Calu3 (cell line): ENCODE measurements at places on chromosomes 1 and 21.

DNA sequence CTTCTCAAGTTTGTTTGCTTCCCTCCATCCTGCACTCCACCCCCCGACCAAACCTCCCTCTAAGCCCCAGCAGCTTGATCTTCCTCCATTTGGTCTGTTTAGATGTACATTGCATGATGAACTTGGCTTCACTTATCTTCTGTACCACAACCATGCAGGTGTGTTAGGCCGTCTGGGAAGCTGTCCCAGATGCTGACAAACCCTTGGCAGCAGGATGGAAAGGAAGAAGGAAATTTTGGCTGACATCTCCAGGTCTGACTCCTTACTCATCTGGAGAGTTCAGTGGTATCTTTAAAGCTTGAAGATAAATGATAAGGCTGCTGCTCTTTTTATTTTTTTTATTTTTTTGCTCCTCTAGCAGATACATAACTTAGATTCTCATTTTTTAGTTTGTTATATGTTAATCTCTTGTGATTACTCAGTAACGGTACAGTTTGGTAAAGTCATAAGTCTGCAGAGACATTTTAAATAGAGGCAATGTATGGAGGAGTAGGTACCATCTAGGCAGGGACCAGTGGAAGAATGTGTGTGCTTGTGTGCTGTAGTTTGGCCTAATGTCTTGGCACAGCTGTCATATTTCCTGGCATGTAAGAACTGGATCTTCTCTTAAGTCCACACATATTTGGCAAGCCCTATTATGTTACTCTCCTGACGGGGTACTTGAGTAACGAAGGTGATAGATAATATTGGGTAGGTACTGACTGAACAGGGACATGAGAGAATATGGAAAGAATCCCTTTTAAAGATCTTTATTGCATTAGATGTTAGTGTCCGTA, 79.7 kb downstream of the CACHD1 start:
- DNase-seq, result no peak

GRCh38 chr1:207946756-207947155, 35.8 kb upstream of the CD34 start:
- no peak for DNase-seq

- DNase-seq, result peak; percentile 14
These were observed 16.5 kb upstream of the ZMYM1 start for GRCh38 chr1:35062518-35063196.

DNA sequence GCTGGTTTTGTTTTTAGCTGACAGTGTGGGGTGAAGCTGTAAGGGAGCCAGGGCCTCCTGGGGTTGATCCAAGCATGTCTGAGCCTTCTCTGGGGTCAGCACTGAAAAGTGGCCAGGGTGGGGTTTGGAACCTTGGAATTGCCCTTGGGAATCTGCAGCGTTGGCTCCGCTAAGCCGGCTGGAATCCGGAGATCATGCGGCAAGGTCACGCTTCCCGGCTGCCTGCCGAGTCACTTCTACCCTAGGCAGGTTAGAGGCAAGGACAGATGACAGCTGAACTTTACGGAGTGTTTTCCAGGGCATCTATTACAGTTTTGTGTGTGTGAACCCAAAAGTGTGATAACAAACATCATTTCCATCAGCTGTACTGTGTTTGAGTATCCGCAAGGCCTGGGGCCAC, 17.1 kb downstream of the ABCG1 start:
- no peak for DNase-seq

DNA sequence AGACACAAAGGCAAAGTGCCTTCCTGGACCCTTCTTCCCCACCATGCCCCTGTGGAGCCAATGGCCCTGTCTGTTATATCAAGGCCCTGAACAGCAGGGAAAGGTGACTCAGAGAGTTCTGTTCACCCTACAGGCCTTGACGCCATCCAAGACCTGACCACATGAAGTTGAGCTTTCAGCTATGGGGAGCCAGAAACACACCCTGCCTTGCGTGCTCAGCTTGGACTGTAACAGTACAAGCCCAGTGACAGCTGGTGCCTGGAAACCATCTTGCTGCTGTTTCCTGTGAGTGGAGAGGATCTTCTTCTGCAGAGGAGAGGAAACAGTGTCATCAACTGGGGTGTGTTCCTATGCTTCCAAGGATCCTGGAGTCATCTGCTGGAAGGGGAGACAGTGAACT, 165.0 kb upstream of the IRF2BP2 start:
- DNase-seq, result no peak

- DNase-seq, result no peak
These were observed 150.2 kb downstream of the GRIK3 start for GRCh38 chr1:36884029-36884701.

- DNase-seq, result no peak
These were observed 3.8 kb upstream of the EDN2 start for GRCh38 chr1:41488040-41488951.

- DNase-seq, result no peak
These were observed 685 bp downstream of the CRTC2 start for GRCh38 chr1:153957744-153958110.

GRCh38 chr1:2561898-2562895, 6.0 kb downstream of the TNFRSF14 start:
- DNase-seq, result no peak

DNA sequence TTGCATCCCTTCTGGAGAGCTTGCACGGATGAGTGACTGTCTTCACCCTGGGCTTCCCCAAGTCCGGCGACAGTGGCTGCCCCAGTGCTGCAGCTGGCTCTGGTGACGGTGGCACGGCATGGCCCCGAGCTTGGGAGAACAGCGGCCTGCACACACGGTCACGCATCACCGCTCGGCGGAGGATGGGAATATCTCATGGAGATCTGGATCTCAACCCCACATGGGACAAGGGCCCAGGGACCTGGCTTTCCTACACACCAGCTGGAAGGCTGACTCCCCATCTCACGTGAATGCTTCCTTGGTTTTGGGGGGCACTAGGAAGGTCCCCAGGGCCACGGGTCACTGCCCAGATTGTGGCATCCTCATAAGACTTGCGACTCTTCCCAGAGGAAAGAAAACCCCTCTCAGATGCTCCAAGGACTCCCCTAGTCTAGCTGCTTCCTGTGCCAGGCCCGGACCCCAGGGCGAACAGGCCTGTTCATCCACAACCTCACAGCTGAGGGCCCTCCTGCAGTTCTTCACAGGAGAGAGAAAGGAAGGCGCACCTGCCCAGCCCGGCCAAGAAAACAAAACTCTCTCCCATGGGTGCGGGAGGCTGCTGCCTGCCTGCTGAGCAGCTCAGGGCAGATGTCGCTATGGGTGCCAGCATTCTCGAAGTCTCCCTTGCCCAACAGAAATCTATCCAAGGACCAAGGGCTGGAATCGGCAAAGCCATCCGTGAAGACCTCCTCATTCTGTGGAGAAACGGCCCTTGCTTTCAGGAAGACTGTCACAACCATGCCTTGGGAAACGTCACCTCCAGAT, 9.9 kb downstream of the CFAP410 start:
- no peak for DNase-seq

DNA sequence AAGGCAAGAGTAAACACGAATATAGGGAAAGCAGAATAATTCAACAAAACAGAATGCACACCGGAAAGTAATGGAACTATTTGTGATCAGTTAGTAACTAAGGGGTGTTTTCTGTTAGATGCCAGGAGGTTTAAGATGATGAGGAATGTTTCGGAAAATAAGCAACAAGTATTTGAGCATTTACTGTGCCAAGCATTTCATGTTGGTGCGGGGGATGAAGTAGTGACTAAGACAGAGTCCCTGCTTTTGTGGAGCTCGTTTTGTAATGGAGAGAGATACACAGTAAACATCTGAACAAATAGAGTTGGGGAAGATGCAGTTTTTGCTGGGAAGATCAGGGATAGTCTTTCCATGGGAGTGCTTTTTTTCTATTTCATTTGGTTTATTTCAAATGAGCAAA, 78.7 kb downstream of the DYRK1A start:
- no peak for DNase-seq

- no peak for DNase-seq
These were observed 43.2 kb downstream of the ZSCAN20 start for GRCh38 chr1:33515607-33516006.

DNA sequence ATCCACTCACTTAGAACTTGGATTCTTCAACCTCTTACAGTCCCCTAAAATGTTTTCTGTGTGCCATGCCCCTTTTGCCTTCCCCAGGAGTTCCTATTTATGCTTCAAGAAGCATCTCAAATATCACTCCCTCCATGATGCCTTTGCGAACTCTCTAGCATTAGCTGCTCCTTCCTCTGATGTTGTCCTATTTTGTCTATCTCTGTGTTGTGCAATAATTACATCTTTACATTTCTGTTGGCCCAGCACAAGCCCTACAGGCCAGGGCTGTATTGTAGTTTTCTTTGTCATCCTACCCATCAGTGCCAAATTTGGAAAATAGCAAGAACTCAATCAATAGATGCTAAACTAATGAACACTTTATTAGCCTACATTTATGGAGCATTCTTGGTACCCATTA, 125.8 kb downstream of the ST6GALNAC5 start:
- DNase-seq, result no peak

- no peak for DNase-seq
These were observed 323.4 kb upstream of the CAMK1G start for GRCh38 chr1:209260136-209260535.

DNA sequence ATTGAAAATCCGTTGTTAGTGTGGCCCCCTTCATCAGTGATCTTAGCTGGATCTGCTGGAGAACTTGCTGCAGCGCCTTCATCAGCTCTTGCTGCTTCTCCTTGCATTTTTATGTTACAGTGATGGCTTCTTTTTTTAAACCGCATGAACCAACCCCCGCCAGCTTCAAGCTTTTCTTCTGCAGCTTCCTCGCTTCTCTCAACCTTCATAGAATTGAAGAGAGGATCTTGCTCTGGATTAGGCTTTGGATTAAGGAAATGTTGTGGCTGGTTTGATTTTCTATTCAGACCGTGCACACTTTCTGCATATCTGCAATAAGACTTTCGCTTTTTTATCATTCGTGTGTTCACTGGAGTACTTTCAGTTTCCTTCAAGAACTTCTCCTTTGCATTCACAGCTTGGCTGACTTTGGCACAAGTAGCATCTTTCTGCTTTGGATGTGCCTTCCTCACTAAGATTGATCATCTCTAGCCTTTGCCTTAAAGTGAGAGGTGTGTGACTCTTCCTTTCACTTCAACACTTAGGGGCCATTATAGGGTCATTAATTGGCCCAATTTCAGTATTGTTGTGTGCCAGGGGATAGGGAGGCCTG, 13.1 kb downstream of the RNF187 start:
- DNase-seq, result no peak

- no peak for DNase-seq
These were observed 207.0 kb upstream of the SAMSN1 start for GRCh38 chr21:14753069-14753465.

GRCh38 chr1:37083603-37084002, 49.3 kb upstream of the GRIK3 start:
- DNase-seq, result no peak

GRCh38 chr21:17197996-17198395, 314.8 kb upstream of the CXADR start:
- DNase-seq, result no peak
